ENCODE measurements at places on chromosomes 1 and 21.

- peak; percentile 35 for DNase-seq
- H3K27me3 ChIP-seq = no peaks in the 10 kb centered on the region
- no peaks in the 10 kb centered on the region for H3K36me3 ChIP-seq
Measured at GRCh38 chr1:240404286-240404685, 207.7 kb downstream of the GREM2 start.

- no peak overlapping the region for H3K27ac ChIP-seq
- no peaks in the 10 kb centered on the region for H3K27me3 ChIP-seq
- no peak for DNase-seq
- H3K4me1 ChIP-seq = no peaks in the 10 kb centered on the region
Measured at GRCh38 chr1:159914252-159915018, 10.9 kb downstream of the TAGLN2 start.

DNA sequence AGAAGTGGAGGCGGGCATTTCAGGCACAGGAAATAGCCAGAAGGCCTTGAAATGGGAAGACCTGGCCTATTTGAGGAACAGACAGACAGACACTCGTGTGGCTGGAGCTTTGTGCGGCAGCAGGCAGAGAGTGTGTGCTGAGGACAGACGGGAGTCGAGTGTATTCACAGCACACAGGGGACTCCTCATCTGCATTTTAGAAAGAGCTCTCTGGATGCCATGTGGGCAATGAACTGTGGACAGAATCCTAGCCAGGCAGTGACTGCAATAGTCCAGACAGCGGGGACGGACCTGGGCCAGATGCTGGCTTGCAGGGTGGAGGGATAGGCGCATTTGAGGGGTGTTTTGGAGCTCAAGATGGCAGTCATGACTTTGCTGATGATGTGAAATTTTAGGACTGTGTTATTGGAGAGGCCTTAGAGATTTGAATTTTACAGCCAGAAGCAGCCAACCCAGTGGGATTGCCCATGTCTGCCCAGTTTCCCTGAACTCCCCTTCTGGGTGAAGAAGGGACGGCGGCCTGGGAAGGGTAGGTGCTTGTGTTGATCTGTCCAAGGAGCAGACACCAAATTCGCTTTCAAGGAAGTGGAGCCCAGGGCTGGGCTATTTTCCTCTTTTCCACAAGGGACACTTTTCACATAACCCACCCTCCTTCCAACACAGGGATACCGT is 43.7 kb downstream of the CHAF1B start:
- H3K4me1 ChIP-seq = peaks cover 12% of the 10 kb centered on the region
- no peaks in the 10 kb centered on the region for H3K27me3 ChIP-seq
- no peak overlapping the region for H3K4me3 ChIP-seq
- DNase-seq = peak; percentile 46

GRCh38 chr1:184022668-184023067 is 14.9 kb downstream of the COLGALT2 start:
- H3K4me3 ChIP-seq = no peak overlapping the region
- peaks cover 34% of the 10 kb centered on the region for H3K4me1 ChIP-seq
- no peaks in the 10 kb centered on the region for H3K27me3 ChIP-seq
- DNase-seq = no peak
- no peaks in the 10 kb centered on the region for H3K36me3 ChIP-seq

- DNase-seq = no peak
- peaks cover 41% of the 10 kb centered on the region for H3K4me1 ChIP-seq
- H3K4me3 ChIP-seq = no peak overlapping the region
- H3K36me3 ChIP-seq = no peaks in the 10 kb centered on the region
Measured at GRCh38 chr1:164783778-164784555, 225.0 kb downstream of the PBX1 start.

- H3K27me3 ChIP-seq = no peaks in the 10 kb centered on the region
- H3K36me3 ChIP-seq = no peaks in the 10 kb centered on the region
- peaks cover 15% of the 10 kb centered on the region for H3K4me1 ChIP-seq
- no peak overlapping the region for H3K4me3 ChIP-seq
Measured at GRCh38 chr1:67818725-67819301, 14.5 kb downstream of the GNG12 start.

- no peak for DNase-seq
- no peak overlapping the region for H3K27ac ChIP-seq
- H3K4me1 ChIP-seq = no peaks in the 10 kb centered on the region
- H3K4me3 ChIP-seq = no peak overlapping the region
- H3K27me3 ChIP-seq = no peaks in the 10 kb centered on the region
Measured at GRCh38 chr1:161241682-161242081, 3.7 kb upstream of the NR1I3 start.

- no peak overlapping the region for H3K4me3 ChIP-seq
- no peaks in the 10 kb centered on the region for H3K4me1 ChIP-seq
- H3K36me3 ChIP-seq = no peaks in the 10 kb centered on the region
- no peak for DNase-seq
- no peaks in the 10 kb centered on the region for H3K27me3 ChIP-seq
- H3K27ac ChIP-seq = no peak overlapping the region
Measured at GRCh38 chr1:223211323-223211985, 68.4 kb upstream of the TLR5 start.

- no peaks in the 10 kb centered on the region for H3K27me3 ChIP-seq
- no peak overlapping the region for H3K4me3 ChIP-seq
- H3K27ac ChIP-seq = no peak overlapping the region
- no peaks in the 10 kb centered on the region for H3K36me3 ChIP-seq
Measured at GRCh38 chr1:25026730-25027450, 96.8 kb upstream of the RUNX3 start.

- H3K27ac ChIP-seq = no peak overlapping the region
- no peaks in the 10 kb centered on the region for H3K27me3 ChIP-seq
- DNase-seq = no peak
Measured at GRCh38 chr21:45209046-45209445, 78.6 kb downstream of the POFUT2 start.

- DNase-seq = no peak
- H3K4me3 ChIP-seq = no peak overlapping the region
- no peaks in the 10 kb centered on the region for H3K36me3 ChIP-seq
- H3K27ac ChIP-seq = no peak overlapping the region
- H3K27me3 ChIP-seq = no peaks in the 10 kb centered on the region
Measured at GRCh38 chr1:174872615-174873058, 127.1 kb upstream of the CACYBP start.

DNA sequence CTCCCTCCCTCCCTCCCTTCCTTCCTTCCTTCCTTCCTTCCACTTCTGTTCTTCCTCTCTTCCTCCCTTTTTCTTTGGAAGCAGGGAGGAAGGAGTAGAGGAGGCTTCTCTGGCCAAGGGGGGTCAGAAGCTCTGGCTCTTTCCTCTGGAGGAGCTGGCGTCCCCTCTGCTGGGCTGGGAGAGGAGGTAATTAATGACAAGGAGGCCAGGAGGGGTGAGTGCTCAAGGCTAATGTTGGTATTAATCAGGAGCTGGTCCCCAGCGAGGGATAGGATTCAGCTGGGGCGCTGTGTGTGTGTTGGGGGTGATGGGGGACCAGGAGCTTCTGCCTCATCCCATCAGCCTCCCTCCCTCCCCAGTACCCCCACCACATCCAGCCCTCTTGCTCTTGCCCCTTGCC is 6.2 kb upstream of the PEAR1 start:
- no peak overlapping the region for H3K27ac ChIP-seq

DNA sequence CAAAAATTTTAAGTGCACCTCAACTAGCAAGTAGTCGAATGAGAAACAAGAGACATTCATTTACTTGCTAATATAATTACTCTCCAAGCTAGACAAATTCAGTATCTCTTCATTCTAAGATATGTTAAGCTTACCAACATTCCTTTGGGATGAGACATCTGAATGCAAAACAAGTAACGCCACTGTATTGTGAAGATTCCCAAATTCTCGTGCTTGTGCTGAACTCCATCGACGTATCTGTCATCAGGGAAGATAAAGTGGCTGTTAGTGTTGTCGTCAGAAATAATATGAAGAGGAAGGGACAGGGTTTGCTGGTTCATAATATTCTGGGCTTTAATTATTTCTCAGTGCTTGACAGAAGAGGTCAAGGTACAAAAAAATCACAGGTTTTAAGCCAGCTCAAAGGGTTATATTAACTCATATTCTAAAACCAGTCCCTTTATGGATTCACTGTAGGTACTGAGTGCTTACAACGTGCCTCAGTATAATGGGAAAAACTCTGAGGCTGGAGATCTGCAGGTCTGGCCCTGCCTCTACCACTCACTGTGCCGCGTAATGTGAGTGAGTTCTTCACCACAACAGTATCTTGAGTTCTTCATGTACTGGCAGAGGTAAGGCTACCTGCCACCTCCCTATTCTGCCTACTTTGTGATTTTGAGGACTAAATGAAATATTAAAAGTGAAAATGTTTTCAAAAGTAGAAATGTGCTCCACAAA is 42.0 kb downstream of the PCSK9 start:
- H3K4me1 ChIP-seq = no peaks in the 10 kb centered on the region
- no peak overlapping the region for H3K27ac ChIP-seq
- H3K27me3 ChIP-seq = no peaks in the 10 kb centered on the region
- no peak for DNase-seq
- no peak overlapping the region for H3K4me3 ChIP-seq

DNA sequence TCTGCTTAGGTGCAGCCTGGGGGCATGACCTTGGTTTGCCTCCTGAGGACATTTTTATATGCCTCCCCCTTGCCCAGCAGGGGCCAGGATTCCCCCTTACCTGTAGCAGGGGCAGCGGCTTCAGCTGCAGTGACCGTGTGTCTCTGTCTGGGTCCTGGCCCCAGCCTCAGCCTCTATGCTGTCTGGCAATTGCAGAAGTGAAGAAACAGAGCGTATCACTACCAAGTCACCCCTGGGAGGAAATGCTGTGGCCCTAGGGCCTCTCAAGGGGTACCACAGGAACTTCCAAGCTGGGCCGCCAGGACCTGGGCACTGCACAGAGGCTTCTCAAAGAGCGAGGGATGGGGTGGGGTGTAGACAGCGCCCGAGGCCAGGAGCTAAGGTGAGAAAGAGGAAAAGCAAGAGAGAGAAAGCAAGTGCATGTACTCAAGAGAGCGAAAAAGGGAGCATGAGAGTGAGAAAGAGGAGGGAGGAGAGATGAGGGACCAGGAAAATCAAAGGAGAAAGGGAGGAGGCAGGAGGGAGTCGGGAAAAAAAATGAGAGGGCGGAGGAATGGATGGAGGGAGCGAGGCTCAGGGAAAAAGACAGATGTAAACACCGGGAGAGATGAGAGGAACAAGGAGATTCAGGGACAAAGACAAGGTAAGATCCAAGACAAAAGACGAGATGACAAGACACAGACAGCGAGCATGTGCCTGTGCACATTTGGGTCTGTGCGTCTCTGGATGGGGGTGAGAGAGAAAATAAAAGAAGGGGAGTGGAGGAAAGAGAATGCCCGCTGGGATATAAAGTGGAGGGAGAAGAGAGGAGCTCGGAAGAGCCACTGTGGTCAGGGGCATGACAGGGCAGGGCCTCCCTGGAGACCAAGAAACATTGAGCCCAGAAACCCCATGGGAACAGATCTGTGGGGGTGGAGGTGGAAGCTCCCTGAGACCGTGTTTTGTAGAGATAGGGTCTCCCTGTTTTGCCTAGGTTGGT is at the start of gene PTAFR:
PTAFR (minus strand) TSS at position 199 of the 979 bp plus-strand sequence. CDS start 25,669 bp downstream, outside the sequence.
- no peaks in the 10 kb centered on the region for H3K27me3 ChIP-seq
- peak within 1 kb of the TSS; percentile 88 for H3K27ac ChIP-seq
- H3K4me3 ChIP-seq = no peak within 1 kb of the TSS
- H3K36me3 ChIP-seq = no peaks in the 10 kb centered on the region

- no peak overlapping the region for H3K27ac ChIP-seq
- H3K4me1 ChIP-seq = no peaks in the 10 kb centered on the region
- no peaks in the 10 kb centered on the region for H3K36me3 ChIP-seq
- H3K27me3 ChIP-seq = no peaks in the 10 kb centered on the region
Measured at GRCh38 chr1:188641566-188642211, 1812.9 kb downstream of the PLA2G4A start.

DNA sequence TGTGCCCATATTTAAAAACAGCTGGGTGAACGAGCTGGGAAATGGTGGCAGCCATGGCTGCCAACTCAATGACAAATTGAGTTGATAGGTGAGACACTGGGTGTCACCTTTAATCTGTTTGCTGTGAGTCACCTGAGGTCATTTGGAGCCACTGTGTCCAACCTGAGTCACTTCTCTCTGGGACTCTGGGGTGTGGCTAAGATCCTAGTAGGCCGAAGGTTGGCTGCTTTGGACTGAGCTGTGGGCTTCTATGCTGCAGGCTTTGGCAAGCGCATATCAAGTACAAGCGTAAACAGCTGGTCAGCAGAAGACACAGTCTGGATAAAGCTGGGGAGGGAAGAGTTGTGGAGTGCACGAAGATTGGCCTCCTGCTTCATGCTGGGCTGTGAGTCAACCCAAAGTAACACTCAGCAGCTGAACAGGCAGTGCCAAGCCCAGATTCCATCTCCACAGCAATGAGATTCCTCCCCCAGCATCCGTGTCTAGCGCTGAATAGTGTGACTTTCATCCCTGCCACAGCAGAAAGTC is 24.0 kb downstream of the TEX35 start:
- H3K27me3 ChIP-seq = no peaks in the 10 kb centered on the region
- no peaks in the 10 kb centered on the region for H3K36me3 ChIP-seq
- peaks cover 2% of the 10 kb centered on the region for H3K4me1 ChIP-seq
- no peak overlapping the region for H3K4me3 ChIP-seq
- DNase-seq = no peak
- no peak overlapping the region for H3K27ac ChIP-seq

- H3K27me3 ChIP-seq = no peaks in the 10 kb centered on the region
- no peak overlapping the region for H3K4me3 ChIP-seq
- H3K4me1 ChIP-seq = peaks cover 5% of the 10 kb centered on the region
- no peak overlapping the region for H3K27ac ChIP-seq
- H3K36me3 ChIP-seq = no peaks in the 10 kb centered on the region
Measured at GRCh38 chr1:55447488-55447887, 232.3 kb upstream of the USP24 start.

GRCh38 chr21:15617964-15618363 is 111.8 kb upstream of the USP25 start:
- no peak overlapping the region for H3K4me3 ChIP-seq
- no peaks in the 10 kb centered on the region for H3K27me3 ChIP-seq
- H3K27ac ChIP-seq = no peak overlapping the region
- H3K36me3 ChIP-seq = no peaks in the 10 kb centered on the region
- DNase-seq = no peak
- no peaks in the 10 kb centered on the region for H3K4me1 ChIP-seq

- no peaks in the 10 kb centered on the region for H3K4me1 ChIP-seq
- no peaks in the 10 kb centered on the region for H3K36me3 ChIP-seq
- H3K27ac ChIP-seq = no peak overlapping the region
- no peaks in the 10 kb centered on the region for H3K27me3 ChIP-seq
- no peak overlapping the region for H3K4me3 ChIP-seq
Measured at GRCh38 chr1:117821774-117822482, 107.5 kb downstream of the GDAP2 start.

- H3K27me3 ChIP-seq = no peaks in the 10 kb centered on the region
- no peak overlapping the region for H3K4me3 ChIP-seq
- peaks cover 35% of the 10 kb centered on the region for H3K4me1 ChIP-seq
- peaks cover 2% of the 10 kb centered on the region for H3K36me3 ChIP-seq
Measured at GRCh38 chr1:10629091-10629815, 154.5 kb downstream of the PEX14 start.

All from thyroid gland (tissue), 4 donors.